NCI-H2029 treated with DMSO at 0.1 percent for 48 hours (cell line): ENCODE measurements at places on chromosomes 3 and 15.

DNA sequence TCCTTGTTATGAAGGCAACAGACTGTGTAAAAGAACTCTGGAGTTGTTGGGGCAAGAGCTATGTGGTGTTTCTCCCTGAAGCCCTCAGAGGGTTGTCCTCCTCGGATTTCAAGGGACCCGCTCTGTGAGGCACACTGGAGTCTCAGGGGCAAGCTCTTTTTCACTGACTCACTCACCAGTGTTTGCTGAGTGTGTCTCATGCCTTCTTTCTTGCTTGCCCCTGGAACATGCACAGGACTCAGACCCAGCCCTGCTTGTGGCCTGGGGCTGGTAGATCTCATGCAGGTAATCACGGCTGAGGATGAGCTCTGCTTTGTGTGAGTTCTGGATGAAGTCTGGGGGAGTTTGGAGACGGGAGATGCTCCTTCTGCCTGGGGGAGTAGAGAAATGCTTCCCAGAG is 93.7 kb downstream of the CACNA1D start:
- no peak for DNase-seq

DNA sequence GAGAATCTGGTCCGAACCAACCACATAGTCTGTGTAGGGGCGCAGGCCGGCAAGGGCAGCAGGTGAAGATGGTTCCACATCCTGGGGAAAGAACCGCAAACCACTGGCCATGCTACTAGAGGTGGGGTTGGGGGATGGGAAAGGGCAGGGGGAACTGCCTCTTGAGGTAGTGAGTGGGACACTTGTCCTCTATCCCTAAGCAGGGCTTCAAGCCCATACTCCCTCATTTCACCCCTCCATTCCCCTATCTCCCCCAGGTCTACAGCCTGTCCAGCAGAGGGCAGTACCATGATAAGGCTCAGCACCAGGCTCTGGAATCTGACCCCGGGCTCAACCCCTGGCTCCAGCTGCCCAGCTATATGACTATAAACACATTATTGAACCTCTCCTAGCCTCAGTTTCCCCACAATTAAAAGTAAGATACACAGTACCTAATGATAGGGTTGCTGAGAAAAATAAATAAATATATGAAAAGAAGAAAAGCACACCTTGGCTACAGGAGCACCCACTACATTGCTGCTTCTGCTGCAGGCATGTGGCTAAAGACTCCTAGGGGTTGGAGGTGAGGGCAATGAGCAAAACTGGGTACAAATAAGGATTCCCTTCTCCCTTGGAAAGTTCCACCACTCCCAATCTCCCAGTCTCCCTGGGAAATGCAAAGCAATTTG is 6.3 kb downstream of the GORASP1 start:
- peak; percentile 13 for DNase-seq

DNA sequence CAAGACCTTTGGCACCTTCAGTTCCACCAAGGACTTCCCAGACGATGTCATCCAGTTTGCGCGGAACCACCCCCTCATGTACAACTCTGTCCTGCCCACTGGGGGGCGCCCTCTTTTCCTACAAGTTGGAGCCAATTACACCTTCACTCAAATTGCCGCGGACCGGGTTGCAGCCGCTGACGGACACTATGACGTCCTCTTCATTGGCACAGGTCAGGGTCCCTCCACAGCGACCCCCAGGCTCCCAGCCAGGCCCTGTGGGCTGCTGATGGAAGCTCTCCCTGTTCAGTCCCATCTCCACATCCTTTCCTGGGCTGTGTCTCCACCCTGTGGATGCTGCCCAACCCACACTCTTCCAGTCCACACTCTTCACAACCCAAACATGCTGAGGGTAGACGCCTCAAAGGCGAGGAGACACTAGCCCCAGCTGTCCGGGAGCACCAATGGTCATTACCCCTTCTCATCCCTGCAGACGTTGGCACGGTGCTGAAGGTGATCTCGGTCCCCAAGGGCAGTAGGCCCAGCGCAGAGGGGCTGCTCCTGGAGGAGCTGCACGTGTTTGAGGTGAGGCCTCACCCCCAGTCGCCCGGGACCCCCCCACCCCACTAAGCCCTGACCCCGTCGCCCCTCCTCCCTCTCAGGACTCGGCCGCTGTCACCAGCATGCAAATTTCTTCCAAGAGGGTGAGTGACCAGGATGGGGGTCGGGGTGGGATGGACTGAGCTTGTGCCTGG is 4.3 kb upstream of the LSMEM2 start:
- peak; percentile 3 for DNase-seq

- peak; percentile 26 for DNase-seq
Observed at GRCh38 chr15:92653836-92654539, 1.6 kb downstream of the FAM174B start.

DNA sequence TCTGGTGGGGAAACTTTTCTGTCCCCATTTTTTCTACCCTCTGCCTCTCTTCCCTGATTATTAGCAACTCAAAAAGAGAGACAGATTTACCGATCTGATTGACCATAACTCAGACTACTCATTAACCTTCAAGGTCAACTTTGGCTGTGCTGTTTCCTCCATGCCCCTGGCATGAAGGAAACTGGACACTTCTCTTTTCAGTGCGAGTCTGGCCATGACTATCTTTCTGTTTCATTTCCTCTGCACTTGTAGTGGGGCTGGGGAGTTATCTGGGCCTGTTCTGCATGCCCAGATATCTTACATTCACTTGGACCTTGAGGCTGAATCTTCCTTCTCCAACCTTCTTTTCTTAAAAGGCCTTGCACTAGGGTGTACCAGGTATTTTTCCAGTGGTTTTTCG is 76.9 kb upstream of the SLCO2A1 start:
- DNase-seq = no peak

DNA sequence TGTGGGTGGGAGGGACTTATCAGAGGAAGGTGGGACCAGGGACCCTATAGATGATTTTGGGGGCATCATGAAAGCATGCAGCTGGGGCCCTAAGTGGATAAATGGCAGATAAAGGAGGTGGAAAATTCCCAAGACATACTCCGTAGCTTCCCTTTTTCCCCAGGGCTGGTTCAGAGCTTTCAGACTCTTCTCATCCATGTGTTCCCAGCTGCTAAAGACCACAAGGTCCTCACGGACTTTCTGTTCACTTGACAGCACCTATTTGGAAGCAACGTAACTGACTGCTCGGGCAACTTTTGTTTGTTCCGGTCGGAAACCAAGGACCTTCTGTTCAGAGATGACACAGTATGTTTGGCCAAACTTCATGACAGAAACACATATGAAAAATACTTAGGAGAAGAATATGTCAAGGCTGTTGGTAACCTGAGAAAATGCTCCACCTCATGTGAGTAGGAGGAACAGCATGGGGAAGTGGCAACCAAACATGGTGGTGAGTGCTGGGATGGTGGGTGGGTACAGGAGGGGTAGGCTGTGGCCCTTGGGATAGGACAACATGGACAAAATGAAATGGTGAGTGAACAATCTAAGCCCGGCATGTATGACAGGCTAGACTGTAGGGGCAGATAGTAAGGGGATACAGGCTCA is 28.7 kb upstream of the SRPRB start:
- no peak for DNase-seq

GRCh38 chr15:70257573-70258248 is 160.0 kb upstream of the TLE3 start:
- DNase-seq = no peak

DNA sequence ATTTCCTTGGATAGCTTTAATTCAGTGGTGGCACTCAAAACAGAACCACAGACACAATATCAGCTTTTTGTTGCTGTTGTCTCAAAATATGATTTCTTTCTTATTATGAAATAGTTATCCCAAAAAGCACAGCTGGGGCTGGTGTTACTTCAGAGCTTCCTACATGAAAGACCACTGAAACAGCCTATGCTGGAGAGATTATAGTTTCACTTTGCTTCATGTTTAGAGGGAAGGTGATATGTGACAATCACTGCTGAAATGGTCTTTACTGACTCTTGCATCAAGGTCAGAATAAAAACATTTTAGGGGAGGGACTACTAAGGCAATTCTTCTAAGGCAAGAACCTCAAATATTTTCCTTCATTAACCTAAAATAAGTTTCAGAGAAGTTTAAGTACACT is 190.7 kb downstream of the TNIK start:
- DNase-seq = no peak

GRCh38 chr3:98972720-98973119 is 71.2 kb upstream of the DCBLD2 start:
- no peak for DNase-seq

DNA sequence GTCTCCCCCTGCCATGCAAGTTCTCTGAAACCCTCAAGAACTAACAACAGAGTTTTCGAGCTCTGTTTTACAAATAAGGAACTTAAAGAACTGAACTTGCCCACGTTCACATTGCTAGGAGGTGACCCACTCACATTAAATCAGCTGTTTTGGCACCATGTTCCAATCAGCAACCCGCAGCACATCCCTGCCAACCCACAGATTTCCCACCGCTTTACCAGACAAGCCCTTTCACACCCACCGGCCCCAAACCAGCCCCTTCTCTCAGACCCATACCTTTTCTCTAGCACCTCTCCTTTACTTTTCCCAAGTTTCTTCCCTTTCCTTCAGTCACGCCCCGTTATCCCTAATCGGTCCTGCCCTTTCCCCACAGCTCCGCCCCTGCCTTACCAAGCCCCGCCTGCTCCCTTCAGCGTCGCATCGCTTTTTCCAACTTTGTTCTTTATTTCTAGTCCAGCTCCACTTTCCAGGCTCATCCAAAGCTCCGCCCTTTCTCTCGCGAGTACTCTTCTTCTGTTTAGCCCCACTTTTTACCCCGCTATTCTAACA is 804 bp upstream of the BRPF1 start:
- DNase-seq = peak; percentile 94

DNA sequence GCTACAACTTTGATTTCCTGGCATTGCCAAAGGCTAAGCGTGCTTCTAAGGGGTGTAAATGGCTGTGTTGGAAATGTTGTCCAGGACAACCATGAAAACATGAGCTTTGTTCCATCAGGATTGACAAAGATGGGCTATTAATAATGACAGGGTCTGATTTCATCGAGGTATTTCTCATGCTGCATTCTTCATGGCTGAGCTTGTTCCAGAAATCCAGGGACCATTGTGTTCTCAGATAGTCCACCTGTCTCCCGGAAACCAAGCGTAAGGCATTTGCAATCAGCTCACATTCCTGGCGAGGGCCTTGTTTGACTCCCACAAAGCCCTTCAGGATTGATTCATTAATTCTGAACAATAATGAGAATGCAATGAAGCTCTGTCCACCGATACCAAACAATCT is 111.3 kb downstream of the CD47 start:
- DNase-seq = no peak

- DNase-seq = no peak
Observed at GRCh38 chr15:61517776-61518175, 288.7 kb upstream of the RORA start.

DNA sequence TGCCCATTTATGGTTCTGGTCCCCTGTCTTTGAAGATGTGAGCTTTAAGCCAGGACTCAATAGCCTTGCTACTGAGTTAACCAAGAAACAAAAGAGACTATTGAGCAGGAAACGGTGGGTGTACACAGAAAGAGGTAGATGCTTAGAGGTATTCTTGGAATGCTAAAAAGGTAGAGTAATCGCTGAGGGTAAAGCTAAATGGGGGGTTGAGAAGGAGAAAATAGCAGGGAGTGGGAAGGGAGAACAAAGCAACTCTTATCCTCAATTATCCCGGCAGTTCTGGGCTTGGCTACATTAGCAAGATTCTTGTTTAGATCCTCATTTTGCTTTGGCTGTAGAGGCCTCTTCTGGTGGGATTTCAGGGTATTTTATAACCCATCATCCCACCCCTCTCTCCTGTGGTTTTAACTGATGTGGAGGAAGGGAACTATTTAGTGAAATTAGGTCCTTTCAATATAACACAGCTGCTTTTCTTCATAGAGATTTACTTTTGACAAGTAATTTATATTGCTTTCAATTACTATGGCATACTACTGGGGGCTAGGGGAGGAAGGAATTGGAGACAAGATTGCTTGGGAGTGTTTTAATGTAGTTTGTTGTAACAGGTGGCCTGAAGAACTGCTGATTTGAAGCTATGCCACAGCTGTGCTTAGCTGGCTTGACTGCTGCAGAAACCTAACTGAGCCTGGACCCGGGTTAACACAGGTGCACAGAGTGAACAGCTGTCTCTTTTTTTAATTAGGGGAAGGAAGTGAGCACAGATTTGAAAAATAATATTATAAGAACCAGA is 234.3 kb upstream of the CCDC54 start:
- no peak for DNase-seq

GRCh38 chr15:54605043-54605442 is 591.7 kb downstream of the RSL24D1 start:
- DNase-seq = no peak

GRCh38 chr3:45029661-45030060 is 3.6 kb downstream of the CLEC3B start:
- DNase-seq = no peak

GRCh38 chr3:16186086-16186485 is 11.6 kb downstream of the GALNT15 start:
- DNase-seq = no peak

DNA sequence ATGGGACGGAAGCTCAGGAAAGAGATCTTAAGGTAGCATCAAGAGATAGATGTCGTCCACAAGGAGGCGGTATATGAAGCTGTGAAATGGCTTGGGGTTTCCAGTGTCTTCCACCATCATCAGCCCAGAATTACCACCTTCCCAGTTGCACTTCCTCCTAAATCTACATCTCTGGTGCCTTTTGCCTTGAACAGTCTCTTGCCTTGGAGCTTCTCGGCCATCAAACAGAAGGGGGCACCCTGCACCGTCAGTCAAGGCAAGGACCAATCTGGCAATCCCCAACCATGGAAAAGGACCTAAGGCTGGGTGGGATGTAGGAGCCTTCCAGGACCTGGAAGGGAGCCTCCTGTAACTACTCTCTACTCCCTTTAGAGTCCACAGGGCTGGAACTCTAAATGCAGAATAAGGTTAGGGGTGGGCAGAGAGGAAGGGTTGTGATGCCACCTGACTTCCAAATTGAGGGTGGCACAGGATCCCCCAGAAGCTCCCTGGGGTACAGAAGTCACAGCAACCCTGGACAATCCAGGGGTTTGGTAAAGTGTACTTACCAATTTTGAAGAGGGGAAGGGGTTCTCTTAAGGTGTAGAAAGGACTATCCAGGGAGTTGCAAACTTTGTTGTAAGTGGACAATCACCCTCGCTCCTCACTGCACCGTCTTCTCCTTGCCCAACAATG is 1.0 kb upstream of the RYR3 start:
- DNase-seq = no peak

- no peak for DNase-seq
Observed at GRCh38 chr3:59655418-59656015, 605.7 kb upstream of the CFAP20DC start.

GRCh38 chr3:187264021-187264420 is 27.5 kb downstream of the MASP1 start:
- no peak for DNase-seq
